Karpas-422 (cell line): ENCODE measurements at places on chromosomes 6 and 20. TPM values are rescaled to one million over a fixed set of nuclear protein-coding genes. Genes with fewer than 3 reads are reported as not detected.

The TCP11 gene
- total RNA-seq: 0.11 TPM in 1 of 2 replicates, not detected in the other

The ANGPT4 gene
- not detected in 2 replicates for total RNA-seq

The DDX43 gene
- total RNA-seq: not detected in 2 replicates

GRCh38 chr6:116266803-116267202 is 12.9 kb downstream of the TSPYL1 start:
- no peak for DNase-seq

- peak; percentile 75 for DNase-seq
Measured at GRCh38 chr6:166955865-166956443, 396 bp downstream of the RNASET2 start.

DNA sequence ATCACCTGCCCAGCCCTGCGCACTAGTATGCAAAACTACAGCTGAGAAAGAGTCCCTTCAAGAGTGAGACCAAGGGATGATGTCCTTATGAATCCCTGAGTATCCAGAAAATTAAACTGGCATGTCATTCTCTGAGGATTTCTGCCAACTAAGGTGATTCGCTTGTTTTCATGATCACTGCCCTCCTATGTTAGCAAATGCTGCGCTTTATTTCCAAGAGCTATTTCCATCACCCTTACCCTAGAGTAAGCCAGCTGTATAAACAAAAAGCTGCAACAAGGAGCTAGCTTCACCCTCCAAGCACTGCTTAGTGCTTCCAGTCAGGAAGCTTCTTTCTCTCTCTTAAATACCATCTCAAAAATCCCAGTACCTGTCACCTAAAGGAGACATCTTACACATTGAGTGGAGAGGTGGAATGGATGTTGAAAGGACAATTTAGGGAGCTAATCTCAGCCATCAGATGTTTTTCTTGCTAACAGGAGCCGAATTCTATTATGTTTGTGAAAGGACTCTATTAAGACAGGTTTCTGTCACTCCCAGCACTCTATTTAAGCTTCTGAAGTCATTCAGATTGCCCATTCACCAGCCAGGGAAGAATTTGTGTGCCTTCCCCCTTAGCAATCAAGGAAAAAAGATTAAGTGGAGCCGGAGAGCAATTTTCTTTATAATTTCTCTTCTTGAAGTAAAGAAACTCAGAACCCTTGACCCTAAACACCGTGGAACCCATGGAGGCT is 322.2 kb downstream of the NRN1 start:
- no peak for DNase-seq

DNA sequence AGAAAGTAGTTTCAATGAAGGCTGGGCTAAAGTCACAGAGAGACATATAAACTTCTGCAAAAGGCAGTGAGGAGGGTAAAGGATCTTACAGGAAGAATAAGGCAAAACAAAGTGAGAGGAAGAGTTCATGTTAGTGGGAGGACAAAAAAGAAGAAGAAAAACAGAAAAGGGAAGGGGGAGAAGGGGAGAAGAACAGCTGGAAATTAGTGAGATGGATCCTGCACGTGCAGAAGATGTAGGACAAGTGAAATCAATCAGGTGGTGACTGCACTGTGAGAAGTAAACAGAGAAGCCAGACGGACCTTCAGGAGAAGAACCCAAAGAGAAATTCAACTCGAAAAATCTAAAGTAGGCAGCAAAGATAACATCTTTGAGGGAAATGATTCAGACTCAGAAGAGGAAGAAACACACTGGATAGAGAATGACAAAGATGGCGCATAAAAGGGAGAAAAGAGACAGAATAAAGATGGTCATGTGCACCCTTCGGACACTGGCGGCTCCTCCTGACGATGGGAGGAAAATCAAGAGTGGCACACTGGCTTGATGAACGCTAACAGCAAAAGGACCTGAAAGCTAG is 105.9 kb downstream of the MYB start:
- no peak for DNase-seq

DNA sequence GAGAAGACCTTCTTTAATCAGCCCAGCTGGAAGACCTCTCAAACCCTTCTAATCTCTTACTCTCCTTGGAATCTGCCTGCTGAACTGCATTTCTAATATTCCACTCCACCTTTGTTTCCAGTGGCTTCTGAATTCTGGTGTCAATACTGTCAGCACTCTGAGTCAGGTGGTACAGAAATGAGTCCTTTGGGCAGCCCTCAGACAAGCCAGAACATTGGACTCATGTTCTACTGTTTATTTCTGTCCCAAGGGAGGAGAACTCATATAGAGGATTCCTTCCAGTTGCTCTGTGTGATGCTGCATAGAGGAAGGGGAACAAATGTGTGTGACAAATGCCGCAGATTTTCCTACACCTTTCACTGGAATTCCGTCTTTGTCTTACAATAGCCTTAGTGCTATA is 114.8 kb downstream of the PHF3 start:
- DNase-seq: no peak

GRCh38 chr6:45697605-45698004 is 318.1 kb downstream of the CLIC5 start:
- DNase-seq: no peak

GRCh38 chr6:134574491-134574890 is 256.6 kb upstream of the SGK1 start:
- DNase-seq: no peak

The SIGLEC1 gene
- not detected in 2 replicates for total RNA-seq

The CENPW gene
- total RNA-seq: 13.6 and 14.3 TPM in 2 replicates

GRCh38 chr20:61354901-61355495 is 102.9 kb downstream of the CDH4 start:
- no peak for DNase-seq

GRCh38 chr6:37029249-37029971 is 24.0 kb downstream of the FGD2 start:
- DNase-seq: peak; percentile 64

- DNase-seq: peak; percentile 52
Measured at GRCh38 chr6:139325686-139326085, 33.9 kb upstream of the TXLNB start.

The TASP1 gene
- 13.6 and 15.1 TPM in 2 replicates for total RNA-seq

- no peak for DNase-seq
Measured at GRCh38 chr20:50413088-50413500, 97.1 kb upstream of the PTPN1 start.

The WFDC12 gene
- total RNA-seq: not detected in 2 replicates

DNA sequence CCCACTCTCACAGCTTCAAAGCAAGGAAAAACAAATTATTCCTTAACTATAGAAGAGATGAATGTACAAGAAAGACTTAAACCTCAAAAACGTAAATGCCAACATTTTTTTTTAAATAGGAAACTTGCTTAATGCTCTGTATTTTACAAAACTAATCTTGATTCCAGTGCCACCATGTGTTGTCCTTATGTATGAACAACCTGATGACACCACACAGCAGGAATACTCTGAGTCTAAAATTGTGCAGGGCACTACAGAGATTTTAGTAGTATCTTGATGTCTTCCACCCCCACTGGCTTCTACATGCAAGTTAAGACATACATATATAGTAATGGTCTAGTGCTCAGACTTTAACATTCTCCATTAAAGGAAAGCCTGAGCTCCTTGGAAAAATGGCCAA is 46.2 kb downstream of the SRPK1 start:
- no peak for DNase-seq

The RSPH4A gene
- 0.51 TPM in 1 of 2 replicates, not detected in the other for total RNA-seq

DNA sequence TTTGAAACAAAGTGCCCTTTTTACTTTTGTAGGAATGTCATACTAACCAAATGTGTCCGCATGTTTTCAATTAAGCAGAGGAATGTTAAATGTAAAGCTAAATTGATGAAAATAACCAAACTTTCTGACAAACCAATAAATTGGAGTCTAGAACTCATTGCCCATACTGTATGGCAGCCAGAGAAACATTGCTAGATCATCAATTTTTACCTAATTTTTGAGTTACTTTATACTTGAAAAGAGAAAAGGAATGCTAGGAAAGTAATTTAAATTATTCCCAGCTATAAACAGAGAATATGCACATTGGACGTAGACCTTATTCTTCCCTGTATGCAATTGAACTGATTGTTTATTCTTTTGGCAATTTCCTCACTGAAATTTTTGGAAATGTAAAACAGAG is 44.4 kb downstream of the RPS12 start:
- no peak for DNase-seq

DNA sequence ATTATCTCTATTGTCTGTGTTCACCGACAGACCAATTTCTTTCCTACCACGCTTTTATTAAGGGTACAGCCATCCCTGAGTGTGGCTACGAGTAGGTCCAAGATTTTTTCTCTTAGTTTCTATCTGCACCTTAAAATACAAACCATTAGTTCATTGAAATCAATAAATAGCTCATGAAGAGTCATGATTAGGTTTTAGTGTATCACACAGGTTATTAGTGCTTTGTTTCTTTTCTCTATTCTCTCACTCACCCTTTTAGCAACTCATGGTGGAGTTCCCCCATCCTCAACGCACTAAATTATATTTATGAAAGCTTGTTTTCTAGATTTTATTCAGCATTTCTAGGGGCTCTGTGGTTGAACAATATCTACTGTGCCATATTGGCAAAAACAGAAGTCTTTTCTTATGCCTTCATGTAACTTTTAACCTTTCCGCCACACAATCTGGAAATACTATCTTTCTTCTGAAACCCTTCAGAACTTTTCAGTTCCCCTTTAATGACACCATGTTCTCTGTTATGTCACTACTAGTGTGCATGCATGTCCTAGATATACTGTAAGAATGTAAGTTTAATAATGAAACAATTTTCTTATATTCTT is 128.2 kb upstream of the LAMA2 start:
- no peak for DNase-seq

- no peak for DNase-seq
Measured at GRCh38 chr6:9360881-9361280, 925.5 kb upstream of the SLC35B3 start.

- DNase-seq: no peak
Measured at GRCh38 chr6:14217728-14218518, 100.4 kb downstream of the CD83 start.

The PROKR2 gene
- not detected in 2 replicates for total RNA-seq

GRCh38 chr20:32823078-32823477 is 3.3 kb downstream of the MAPRE1 start:
- no peak for DNase-seq

The SLC24A3 gene
- total RNA-seq: not detected in 2 replicates

- no peak for DNase-seq
Measured at GRCh38 chr20:12201289-12201991, 283.7 kb downstream of the BTBD3 start.

GRCh38 chr6:159062564-159062945 is 17.8 kb upstream of the TAGAP start:
- no peak for DNase-seq

The RAMACL gene
- 1.7 and 3.6 TPM in 2 replicates for total RNA-seq

The MMP24 gene
- total RNA-seq: 0.36 and 0.60 TPM in 2 replicates

DNA sequence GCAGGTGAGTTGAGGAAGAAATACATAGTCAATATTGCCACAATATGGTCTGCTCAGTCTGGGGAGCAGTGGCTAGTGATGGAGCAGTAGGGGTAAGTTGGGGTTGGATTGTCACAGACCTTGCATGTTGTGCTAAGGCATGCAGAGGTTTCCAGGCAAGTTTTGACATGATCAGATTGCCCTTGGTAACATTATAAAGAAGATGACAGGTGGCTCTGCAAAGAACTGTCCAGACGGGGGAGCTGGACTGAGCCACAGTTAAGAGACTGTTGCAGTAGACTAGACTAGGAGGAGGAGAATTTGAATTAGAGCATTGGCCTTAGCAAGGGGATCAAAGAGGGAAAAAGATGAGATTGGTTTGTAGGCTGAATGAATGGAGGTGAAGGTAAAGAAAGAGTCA is 23.4 kb downstream of the ATRN start:
- DNase-seq: peak; percentile 48

The KCNK15 gene
- not detected in 2 replicates for total RNA-seq

- no peak for DNase-seq
Measured at GRCh38 chr6:168709991-168710390, 269.0 kb downstream of the SMOC2 start.

DNA sequence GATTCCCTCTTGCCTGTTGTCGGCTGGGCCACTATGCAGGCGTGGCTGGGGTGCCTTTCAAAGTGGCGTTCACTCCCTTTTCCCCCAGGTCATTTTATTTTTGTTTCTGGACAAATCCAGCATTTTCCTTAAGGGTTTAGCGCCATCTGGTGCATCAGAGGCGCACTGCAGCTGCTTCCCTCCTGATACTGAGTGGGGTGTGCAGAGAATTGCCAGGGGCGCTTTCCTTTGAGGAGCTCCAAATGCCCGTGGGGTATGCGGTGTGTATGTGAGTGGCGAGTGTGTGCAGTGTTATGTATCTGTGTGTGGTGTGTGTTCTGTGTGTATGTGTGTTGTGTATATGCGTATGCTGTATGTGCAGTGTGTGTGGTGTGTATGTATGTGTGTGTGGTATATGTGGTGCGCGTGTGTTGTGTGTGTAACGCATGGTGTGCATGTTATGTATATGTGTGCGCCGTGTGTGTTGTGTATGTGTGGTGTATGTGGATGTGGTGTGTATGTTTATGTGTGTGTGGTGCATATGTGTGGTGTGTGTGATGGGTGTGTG is 100.1 kb upstream of the AGPAT4 start:
- peak; percentile 87 for DNase-seq

GRCh38 chr20:19735446-19735845 is 22.6 kb upstream of the RIN2 start:
- no peak for DNase-seq

The MLIP gene
- not detected in 2 replicates for total RNA-seq

GRCh38 chr6:107928984-107929383 is 29.0 kb downstream of the SEC63 start:
- DNase-seq: no peak

GRCh38 chr20:24916412-24916811 is 32.7 kb upstream of the CST7 start:
- no peak for DNase-seq

- no peak for DNase-seq
Measured at GRCh38 chr6:47679322-47679906, 19.0 kb upstream of the ADGRF4 start.

- DNase-seq: no peak
Measured at GRCh38 chr20:19024296-19025035, 188.0 kb upstream of the SLC24A3 start.

- no peak for DNase-seq
Measured at GRCh38 chr6:87837444-87837843, 135.4 kb upstream of the AKIRIN2 start.

DNA sequence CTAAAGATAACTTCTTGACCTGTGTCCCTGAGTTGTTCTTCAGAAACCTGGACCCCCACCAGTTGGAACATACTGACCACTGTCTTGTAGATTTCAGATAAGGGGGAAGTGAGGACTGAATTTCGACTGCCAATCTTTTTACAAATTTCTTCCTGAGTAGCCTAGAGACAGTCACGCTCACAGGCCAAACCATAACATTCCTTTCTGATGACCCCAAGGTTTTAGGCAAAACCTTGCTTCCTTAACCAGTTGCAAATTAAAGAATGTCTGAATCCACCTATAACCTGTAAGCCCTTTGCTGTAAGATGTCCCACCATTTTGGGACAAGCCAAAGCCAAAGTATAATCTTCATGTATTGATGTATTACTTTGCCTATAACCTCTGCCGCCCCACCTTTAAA is 306.9 kb downstream of the LRFN2 start:
- DNase-seq: no peak
